ENCODE measurements at places on chromosomes 7 and 10.
A peak's percentile ranks its signal among the peaks of the same experiment; 100 is the strongest.

GRCh38 chr7:128059143-128059988 lies 28.1 kb upstream of the LRRC4 start:
- no peak for DNase-seq

GRCh38 chr7:151491859-151492258 lies 27.8 kb downstream of the RHEB start:
- no peak for DNase-seq

DNA sequence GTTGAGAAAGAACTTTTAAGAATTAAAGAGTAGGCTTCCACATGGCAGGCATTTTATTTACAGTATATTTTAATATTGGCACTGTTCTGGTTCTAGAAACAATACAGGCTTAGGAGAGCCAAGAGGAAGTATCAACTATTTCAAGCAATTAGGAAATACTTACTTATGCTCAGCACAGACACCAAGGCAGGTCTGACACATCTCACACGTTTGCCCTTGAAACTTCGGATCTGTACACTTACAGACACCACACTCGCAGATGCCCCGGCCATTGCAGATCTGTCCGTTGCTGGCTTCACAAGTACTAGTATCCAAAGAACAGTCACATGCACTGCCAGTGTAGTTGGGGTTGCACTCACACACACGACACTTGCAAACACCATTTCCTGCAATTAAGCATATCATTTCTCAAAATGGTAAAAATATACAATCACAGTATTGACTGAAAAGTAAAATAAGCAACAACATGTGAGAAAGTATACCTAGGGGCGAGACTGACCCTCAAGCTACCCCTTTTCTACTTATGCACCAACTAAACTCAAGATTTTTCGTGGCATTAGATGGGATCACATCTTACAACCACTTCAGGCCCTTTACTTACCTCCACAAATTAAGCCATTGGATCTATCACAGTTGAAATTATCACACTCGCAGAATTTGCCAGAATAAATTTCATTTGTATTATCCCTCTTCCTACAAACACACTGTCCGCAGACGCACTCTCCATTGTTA lies 46.6 kb downstream of the ITGB1 start:
- DNase-seq: no peak

DNA sequence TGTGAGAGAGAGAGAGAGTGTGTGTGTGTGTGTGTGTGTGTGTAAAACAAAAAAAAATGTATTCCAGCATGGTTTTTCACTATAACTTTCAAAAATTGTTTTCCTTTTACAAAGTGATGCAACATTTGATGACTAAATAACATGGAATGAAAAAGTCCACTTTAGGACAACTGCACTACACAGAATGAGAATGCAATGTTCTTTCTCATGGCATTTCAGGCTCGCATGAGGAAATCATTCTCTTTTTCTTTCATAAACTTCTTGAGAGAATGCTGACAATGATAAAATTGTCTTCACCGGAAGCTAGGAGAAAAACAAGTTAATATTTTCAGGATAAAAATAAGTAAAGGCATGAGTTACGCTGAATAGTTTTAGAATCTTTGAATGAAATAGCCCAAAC lies 53.7 kb downstream of the SLC16A12 start:
- no peak for DNase-seq

- peak; percentile 56 for DNase-seq
These were observed 822 bp downstream of the SHOC2 start for GRCh38 chr10:110919971-110920881.

- DNase-seq: no peak
These were observed 11.2 kb upstream of the ARPC1B start for GRCh38 chr7:99363286-99363685.

DNA sequence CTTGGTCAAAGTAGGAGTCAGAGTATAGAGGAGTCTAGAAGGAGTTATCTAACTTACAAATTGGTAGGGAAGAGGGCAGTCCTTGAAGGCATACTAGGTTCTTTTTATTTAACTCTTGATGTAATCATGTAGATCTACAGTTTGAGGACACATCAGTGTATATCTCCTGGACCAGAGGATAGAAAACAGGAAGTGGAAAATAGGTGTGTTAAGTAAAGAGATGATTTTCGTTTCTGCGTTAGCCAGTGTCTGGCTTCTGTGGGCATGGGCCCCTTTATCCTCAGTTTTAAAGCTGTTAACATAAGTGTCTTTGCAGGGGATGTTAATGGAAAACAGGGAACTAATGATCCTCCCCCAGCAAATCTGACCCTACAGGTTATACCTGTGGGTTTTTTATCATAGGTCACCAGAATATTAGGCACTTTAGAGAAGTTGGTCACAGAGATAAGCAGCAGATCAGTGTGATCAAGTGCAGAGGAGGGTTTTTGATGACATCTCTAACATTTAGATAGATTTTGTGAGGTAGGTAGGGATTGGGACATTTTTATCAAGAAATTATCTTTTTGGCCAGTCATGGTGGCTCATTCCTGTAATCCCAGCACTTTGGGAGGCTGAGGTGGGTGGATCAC lies 58.6 kb upstream of the PRSS1 start:
- DNase-seq: no peak

GRCh38 chr7:47574482-47575329 lies 7.2 kb downstream of the TNS3 start:
- peak; percentile 55 for DNase-seq

GRCh38 chr10:102763037-102763607 lies 19.4 kb downstream of the WBP1L start:
- no peak for DNase-seq

DNA sequence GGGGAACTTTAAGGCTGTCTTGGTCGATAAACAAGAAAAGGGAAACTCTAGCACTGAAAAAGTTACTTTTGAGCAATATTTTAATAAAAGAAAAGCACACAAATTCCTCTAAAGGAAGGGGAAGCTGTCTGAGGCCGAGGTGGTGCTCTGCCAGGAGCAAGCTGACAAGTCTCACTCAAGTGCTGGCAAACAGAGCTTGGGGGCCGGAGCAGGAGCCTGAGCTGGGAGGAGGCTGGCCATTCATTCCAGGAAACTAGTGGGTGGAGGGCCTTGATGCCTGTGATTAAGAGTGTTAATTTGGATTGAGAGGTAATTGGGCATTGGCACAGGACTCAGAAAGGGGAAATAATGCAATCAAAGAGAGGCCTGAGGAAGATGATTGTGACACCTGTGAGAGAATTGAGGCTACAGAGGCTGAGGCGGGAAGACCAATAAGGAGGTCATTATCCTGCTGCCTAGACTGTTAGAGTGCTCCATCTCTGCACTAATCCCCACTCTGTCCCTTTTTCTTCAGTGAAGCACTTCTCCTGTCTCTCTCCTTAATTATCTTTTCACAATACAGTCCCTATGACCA lies 154.9 kb upstream of the COL1A2 start:
- DNase-seq: peak; percentile 35

DNA sequence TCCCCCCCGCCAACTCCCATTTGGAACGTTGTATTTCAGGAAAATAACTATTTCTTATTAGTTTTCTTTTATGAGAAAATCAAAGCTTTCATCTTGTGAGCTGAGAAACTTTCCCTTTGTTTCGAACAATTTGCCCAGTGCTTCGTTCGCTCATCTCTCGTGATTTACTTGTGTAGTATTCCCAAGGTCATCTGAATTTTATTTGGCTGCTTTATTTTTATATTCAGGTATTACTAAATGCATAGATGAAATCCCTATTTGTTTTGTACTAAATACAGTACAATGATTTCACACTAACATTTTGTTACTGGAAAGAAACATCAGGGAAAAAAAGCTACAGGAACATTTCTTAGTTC lies 12.0 kb upstream of the EBLN1 start:
- DNase-seq: no peak

DNA sequence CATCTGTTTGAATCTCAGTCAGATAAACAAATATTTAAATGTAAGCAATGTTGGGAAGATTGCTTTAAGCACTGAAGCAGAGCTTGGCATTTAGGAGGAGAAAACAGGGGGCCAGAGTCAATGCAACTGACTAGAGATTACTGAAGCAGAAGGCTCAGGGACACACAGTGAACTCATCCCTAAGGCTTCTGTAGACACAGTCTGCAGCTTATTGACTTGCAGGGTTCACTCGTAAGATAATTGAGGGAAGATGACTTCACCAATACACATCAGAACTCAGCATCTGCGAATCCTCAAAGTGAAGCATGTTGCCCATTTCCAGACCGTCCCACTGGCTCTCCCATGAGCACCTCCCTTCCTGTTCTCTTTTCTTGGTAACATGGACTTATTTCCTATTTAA lies 363.4 kb upstream of the PFKP start:
- no peak for DNase-seq

GRCh38 chr7:71558806-71559613 lies 427.1 kb downstream of the GALNT17 start:
- DNase-seq: peak; percentile 20

DNA sequence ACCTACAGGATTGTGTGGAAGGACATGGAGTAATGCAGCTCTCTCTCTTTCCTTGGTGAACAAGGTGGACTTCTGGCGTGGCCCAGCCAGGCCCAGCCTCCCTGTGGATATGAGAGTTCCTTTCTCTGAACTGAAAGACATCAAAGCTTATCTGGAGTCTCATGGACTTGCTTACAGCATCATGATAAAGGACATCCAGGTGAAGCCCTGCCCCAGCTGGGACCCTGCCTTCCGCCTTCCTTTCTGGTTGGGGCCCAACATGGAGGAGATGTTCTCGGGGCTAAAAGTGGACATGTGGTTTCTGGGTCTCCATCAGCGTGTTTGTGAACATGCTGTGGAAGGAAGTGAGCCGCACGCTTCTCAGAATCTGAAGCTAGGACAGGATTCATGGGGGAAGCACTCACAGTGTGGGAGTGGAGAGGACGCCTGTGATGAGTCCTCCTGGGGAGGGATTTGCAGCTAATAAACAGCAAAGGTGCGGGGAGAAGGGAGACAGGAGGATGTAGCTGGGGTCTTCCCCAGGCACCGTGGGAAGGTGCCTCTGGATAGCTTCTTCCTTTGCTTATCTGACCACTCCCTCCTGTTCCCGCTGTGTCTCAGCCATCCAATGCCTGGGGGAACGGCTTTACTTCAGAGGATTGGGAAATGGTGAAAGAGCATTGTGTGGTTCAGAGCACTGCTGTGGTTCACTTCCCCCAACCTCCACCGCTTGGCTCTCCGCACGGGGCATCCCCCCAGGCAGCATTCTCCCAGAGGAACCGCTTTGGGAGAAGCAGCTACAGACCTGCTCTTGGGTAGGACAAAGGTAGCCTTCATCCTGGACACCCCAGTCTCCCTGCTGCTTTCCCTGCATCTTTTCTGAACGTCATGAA lies 5.5 kb downstream of the CPA5 start:
- no peak for DNase-seq

- peak; percentile 69 for DNase-seq
These were observed 27.3 kb downstream of the FAM20C start for GRCh38 chr7:219581-220150.

DNA sequence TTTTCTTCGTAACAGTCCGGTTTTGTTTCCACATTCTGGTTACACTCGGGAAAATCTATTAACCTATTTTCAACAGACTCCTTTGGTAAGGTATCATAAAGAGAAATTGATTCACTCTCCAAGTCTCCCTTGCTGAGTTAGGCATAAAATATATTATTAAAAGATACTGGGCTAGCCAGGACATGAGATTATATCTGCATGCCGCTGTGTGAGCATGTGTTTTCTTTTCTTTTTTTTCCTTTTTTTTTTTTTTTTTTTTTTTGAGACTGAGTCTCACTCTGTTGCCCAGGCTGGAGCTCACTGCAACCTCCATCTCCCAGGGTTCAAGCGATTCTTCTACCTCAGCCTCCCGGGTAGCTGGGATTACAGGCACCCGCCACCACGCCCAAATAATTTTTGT lies 23.0 kb upstream of the SFMBT2 start:
- DNase-seq: no peak

DNA sequence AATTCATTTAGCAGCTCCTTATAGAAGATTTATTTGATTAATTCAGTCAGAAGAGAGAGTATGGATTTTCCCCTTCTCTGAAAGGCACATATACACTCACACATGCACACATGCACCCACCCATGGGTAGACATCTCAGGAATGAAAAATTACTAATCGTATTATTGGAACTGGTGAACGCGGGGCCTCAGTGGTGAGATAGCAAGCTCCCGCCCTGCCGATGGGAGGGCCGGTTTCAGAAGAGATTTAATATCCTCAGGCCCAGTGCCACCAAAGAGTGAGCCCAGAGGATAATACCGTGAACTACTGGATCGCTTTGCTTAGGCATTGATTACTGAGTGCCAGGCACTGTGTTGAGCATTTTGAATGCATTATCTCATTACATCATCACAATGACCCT lies 38.0 kb upstream of the EMX2 start:
- no peak for DNase-seq

DNA sequence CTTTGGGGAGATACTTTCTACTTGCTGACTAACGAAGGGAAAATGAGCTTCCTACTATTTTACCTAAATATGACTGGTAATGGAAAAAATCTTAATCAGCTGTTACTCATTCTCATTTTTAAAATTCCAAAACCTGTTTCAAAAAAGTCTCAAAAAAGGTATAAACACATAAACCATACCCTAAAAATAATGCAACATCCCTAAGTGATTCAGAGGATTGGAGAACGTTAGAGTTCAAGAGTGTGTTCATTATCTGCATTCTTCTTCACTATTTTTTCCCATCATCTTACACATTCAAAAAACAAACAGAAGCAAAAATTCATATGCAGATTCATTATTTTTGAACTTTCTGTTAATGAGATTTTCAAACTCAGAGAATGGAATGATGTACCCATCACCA lies 150.4 kb upstream of the GNAI1 start:
- no peak for DNase-seq

DNA sequence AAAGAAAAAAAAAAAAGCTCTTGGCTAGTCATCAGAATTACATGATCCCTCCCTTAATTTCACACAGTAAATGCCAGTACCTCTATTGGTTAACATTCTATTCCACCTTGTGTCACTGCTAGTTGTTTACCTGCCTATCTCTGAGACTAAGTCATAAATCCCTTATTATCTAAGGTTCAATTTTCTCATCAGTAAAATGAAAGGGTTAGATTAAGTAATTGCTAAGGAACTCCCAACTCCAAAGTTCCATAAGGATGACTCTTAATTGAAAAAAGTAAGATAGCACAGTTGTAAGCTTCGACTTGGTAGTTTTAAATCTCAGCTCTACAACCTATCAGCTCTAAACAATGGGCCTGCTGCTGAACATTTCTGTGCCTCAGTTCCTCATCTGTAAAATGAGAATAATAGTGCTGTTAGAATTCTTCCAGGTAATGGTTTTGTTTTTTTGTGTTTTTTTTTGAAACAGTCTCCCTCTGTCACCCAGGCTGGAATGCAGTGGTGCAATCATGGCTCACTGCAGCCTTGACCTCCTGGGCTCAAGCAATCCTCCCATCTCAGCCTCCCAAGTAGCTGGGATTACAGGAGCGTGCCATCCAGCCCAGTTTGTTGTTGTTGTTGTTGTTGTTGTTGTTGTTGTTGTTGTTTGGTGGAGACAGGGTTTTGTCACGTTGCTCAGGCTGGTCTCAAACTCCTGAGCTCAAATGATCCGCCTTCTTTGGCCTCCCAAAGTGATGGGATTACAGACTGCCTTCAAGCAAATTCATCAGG lies 35.6 kb downstream of the SRPK2 start:
- DNase-seq: no peak

- peak; percentile 67 for DNase-seq
These were observed 1.0 kb upstream of the PLXDC2 start for GRCh38 chr10:19815036-19815730.

Measured in femur (tissue), 1 donor.